ENCODE measurements at places on chromosomes 13 and 19.

- no peak for DNase-seq
Observed at GRCh38 chr13:71017607-71018006, 849.4 kb downstream of the DACH1 start.

DNA sequence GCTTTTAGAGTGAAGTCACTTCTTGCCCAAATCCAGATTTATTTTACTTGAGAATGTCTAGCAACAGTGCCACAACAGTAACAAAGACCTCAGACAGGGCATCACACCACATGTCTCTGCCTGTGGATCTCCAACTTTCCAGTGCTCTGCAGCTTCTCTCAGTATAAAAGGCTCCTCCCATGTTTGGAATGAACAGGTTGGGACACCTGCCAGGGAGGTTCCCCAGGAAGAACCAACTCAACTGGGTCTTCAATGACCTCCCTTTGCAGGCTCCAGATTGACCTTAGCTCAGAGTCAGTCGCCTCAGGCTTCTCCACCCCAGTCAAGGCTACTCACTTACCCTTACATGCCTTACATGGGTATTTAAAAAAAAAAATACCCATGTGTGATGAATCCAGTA is 3.4 kb downstream of the ZNF823 start:
- DNase-seq: no peak

GRCh38 chr13:49343255-49343654 is 95.5 kb downstream of the CDADC1 start:
- DNase-seq: no peak

DNA sequence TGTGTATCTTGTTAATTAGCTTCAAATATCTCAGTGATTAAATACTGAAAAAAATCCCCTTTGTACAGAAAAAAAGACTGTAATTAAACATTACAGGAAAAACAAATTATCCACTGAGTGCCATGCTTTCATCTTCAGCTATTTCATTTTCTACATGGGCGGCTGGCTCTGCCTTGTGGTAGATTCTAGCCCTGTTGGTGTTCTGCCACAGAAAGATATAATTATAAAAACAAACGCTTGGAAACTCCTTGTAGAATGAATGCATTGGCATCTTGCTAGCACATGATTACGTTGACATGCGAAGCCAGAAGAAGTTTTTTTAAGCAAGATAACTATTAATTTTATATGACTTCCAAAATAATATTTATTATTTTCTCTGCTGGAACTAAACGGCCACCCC is 496.8 kb downstream of the MYO16 start:
- no peak for DNase-seq

- DNase-seq: no peak
Observed at GRCh38 chr19:19624032-19624570, 3.9 kb downstream of the LPAR2 start.

- no peak for DNase-seq
Observed at GRCh38 chr13:106151056-106151699, 384.3 kb downstream of the EFNB2 start.

DNA sequence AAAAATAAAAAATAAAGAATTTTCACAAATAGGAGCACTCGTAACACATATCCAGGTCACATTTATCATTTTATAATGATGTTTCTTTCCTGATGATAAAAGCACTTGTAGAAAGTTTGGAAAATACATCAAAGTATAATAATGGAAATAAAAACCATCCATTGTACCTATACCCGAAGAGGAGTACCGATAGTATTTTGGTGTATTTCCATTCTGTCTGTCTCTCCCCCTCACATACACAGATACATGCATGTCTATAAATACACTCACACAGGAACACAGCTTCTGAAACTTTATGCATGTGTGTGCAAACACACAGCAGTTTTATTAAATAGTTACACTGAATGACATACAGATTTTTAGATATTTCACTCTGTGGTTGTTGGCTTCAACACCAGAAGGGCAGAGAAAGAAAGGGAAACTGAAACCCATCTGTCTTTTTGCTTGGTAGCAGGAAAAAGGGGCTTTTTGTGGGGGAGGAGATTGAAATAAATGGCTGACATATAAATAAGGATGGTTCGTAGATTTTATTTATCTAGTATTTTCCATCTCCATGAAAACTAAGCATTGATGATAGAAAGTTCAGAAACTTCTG is 114.8 kb downstream of the LRCH1 start:
- no peak for DNase-seq
